ENCODE measurements at places on chromosomes 7 and 10. TPM values are rescaled to one million over a fixed set of nuclear protein-coding genes. Genes with fewer than 3 reads are reported as not detected.

DNA sequence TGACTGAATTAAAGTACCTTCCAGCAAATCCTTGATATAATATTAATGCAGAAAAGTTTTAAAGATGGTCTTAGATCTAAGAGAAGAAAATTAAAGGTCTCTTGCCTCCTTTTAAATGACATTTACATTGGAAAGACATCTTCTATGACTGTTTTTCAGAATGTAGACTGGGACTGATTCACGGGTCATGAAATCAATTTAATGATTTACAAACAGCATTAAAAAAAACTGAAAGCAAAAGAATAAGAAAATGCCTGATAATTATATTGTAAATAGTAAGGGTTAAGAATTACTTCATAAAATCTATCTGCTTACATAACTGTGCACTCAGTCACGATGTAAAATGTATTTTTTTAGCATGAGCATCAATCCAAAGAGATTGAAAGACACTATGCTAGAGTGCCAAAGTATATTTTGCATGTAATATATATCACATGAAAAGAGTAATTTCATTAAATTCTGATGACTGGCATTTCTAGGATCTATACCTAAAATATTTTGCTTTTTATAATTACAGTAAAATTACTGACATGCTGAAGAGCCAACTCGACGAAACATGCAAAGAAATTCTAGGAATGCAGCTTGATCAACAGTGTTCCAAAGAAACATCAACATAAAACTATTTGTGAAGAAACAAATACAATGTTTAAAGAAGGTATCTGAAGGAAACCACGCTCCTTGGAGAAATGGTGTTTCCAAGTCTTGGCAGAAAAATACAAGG lies 35.1 kb downstream of the RTKN2 start:
- DNase-seq: no peak

DNA sequence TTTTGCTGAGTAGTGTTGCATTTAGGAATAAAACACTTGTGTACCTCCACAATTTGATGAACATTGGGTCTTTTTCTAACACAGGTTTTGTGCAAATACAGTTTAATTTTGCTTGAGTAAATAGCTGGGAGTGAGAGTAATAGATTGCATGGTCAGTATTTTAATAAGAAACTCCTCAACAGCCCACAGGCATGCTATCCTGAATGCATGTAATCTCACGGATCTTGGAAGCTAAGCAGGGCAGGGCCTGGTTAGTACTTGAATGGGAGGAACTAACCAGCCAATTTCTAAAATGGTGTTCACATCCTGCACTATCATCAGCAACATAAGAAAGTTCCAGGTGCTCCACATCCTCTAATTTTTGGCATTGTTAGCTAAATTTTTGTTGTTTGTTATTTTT lies 685.4 kb upstream of the MBL2 start:
- DNase-seq: no peak

The EBLN1 gene
- not detected for total RNA-seq

DNA sequence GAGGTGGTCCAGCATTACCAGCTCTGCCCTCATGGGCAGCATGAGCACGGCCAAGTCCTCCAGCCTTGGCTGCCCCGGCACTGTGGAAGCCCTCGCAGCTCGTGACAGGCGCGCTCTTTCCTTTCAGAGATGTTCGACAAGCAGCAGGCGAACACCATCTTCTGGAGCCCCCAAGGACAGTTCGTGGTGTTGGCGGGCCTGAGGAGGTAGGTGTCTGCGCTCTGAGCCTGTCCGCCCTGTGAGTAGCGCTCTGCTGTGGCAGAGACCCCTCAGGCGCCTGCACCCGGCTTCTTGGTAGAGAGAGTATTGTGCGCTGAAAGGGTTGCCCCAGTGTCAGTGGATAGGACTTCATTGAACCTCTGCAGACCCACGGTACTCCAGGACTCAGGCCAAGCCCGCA lies 19.8 kb downstream of the EIF3B start:
- DNase-seq: no peak

The DCLRE1A gene
- total RNA-seq: 5.6 TPM

DNA sequence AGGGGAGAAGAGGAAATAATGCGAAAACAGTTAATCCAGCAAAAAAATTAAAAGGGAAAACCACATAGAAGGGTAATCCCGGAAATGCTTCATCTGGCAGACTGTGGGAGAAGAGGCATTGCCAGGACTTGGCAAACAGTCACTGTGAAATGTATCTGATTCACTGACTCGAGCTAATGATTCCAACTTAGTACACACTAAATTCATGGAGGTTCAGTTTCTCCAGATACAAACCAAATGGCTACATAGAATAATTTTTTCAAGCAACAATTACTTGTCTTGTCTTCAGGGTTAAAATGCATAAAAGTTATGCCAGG lies 36.4 kb downstream of the GDI2 start:
- peak; percentile 58 for DNase-seq

The MYL10 gene
- total RNA-seq: not detected

DNA sequence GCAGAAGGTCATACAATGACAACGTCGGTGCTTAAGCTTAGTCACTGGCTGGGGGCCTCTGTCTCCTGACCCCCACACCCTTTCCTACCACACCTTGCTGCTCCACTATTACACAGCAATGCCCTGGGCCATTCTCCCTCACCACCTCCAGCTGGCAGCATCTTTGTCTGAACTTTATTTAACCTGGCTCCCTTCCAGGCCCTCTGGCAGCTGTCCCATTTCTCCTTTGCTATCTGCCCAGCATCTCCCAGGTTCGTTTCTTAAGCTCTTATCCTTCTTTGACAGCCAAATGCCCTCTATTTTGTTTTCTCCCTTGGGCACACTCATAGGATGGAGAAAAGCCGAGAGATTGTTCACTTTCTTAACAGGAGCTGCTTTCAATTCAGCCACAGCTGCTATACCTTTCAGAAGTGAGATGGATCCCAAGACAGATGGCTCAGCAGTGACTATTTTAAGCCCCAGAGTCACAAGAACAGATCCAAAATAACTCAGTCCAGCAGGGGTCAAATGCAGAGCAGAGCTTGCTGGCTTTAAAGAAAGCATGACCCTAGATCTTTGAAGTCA lies 1277.1 kb upstream of the AUTS2 start:
- no peak for DNase-seq

The SORCS1 gene
- not detected for total RNA-seq

The CHAT gene
- total RNA-seq: not detected

GRCh38 chr7:8221567-8221966 lies 40.4 kb downstream of the ICA1 start:
- no peak for DNase-seq

The PIK3AP1 gene
- total RNA-seq: under 0.01 TPM

DNA sequence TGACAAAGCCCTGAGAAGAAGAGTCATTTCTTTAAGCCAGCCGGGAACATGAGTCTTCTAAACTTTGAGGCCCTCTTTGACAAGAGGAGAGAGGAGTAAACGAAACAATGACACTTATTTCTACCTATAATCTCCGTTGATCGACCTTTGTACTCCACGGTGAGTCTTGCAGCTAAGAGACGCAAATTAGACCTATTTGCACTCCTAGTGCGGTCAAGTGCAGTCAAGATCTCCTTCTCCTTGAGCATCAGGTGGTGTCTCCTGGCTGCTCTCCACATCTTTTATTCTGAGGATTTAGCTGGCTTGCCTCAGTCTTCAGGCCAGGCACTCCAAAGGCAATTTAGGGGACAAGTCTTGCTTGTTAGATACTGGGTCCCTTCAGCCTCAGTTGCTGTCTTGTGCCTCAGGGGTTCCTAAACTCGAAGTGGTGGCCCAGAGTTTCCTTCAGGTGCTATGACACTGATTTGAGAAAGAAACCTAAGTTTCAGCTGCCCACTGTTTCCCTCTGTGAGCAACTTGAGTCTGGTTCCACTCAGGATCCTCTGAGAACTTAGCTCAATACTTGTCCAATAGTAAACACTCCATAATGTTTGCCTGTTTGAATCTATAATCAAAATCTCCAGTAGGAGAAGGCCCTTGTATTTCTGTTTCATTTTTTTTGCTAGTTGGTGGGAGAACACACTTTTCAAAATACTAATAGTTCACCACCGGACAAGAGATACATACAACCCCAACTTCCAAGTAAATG lies 312.9 kb downstream of the RNLS start:
- no peak for DNase-seq

GRCh38 chr7:127041689-127042452 lies 210.9 kb downstream of the GRM8 start:
- DNase-seq: no peak

DNA sequence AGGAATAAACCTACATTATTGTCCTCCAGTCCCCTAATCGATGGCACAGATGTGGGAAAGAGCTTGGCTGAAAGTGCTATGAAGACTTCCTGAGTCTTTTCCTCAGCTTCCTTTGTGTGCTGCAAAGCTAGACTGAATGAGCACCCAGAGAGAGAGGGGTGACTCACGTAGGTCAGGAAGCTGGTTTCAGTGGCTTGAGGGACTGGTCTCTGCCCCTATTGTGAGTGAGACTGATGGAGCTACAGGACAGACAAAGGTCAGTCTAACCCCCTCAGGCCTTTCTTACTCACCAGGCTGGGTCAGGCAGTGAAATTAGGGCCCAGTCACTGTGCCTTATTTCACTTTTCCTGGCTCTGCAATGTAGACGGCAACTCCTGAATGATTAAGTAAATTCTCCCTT lies 171.1 kb upstream of the GRB10 start:
- peak; percentile 85 for DNase-seq

- no peak for DNase-seq
Observed at GRCh38 chr7:157483971-157484410, 147.2 kb downstream of the DNAJB6 start.

DNA sequence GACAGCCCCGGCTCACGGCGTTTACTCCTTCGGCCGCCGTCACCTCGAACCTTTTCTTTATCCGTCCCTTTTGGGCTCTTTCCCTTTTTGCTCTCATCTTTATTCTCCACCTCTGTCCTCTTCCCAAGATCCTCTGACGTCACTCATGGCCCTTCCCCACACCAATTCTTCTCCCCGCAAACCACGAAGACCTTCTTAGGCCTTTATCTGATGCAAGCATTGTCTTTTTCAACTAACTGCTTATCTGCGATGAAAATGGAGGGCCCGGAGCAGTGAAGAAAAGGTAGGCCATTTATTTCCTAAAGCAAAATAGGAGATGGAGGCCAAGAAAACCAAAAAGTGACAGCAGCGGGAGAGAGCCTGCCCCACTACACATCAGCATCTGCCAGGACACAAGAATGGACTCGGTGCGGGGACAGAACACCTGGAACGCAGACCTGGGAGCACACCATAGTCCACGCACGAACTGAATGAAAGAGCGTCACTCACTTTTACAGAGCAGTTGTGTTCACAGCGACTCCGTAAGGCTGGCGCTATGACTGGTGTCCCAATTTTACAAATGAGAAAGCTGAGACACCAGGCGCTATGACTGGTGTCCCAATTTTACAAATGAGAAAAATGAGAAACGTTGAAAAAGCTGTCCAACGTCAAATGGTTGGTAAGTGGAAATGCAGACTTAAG lies 45.3 kb downstream of the ZNF777 start:
- DNase-seq: no peak

DNA sequence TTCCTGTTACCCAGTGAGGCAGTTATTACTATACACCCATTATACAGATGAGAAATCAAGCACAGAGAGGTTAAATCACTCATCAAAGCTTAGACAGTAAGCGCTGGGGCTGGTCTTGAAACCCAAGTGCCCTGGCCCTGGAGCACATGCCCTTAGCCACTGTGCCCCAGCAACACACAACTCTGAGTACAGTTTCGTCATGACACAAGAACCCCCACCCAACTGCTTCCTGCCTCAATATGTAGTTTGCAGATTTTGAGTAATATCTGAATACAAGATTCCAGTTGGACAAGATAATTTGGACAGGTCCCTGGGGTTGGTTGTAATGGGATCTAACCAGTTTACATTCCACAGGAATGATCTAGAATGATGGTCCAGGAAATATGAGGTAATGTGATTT lies 62.8 kb downstream of the SH3PXD2A start:
- DNase-seq: no peak

DNA sequence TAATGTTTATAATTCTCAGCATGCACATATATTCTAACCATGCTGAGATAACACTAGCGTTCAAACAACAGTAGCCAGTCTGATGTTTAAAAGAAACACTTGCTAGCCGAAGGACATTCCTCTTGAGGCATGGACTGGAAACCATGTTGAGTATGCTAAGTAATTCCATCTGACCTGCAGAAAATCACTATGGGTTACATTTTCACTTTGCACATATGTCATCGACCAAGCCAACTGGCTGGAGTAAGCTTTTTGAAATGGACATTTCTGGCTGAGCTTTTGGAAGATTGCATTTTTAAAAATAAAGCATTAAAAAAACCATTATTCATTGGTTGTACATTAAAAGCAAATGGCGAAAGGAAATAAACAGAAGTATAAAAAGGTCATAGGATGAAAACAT lies 88.2 kb downstream of the BBS9 start:
- no peak for DNase-seq

DNA sequence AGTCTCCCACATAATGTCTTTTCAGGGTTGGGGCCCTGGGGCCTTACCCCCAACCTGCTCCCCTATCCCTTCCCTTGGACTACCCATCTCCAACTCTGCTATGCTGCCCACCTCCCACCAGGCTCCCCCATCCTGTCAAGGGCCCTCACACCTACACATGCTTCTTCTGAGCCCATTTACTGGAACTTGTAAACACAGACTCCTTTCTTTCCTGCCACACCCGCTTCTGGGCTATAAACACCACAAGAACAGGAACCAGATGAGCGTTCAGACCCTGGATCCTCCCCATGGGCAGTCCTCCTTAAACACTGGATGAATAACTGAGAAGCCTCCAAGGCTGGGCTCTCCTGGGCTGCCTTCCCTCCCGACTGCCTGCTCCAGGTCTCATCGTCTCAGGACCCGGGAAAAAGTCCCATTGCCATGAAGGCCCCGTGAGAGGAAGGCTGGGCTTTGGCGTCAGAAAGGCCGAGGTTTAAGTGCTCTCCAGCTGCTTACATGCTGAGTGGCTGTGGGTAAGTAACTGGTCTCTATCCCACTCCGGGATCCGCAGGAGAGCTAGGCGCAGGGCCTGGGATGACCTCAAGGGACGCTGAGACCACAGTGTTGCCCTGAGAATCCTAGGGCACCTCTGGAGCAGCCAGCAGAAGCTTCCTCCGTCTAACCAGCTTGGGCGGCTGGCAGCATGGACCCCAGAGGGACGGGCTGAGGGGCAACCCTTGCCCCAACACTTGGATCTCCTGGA lies 15.6 kb upstream of the CRHR2 start:
- DNase-seq: no peak

DNA sequence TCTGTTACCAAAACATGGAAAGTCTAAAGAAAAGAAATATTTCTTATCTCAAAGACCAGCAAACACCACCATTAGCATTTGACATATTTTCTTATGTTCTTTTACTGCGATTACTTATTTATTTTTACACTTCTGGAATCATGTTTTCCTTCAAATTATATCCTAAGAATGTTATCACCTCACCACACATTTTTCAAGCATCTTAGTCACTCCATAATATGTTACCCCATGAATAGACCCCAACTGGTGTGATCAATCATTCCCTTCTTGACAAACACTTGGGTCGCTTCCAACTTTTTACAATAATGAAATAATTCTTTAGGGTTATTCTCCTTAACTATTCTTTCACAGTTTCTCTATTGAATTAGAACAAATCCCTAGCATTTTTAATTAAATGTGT lies 67.4 kb downstream of the AMPH start:
- DNase-seq: no peak

Data from dermis microvascular lymphatic vessel endothelial cell (primary cell).